Anterior cingulate cortex (tissue), 58 donors: ENCODE measurements at places on chromosomes 12 and 14.

- peak; percentile 92 for DNase-seq
Observed at GRCh38 chr14:90554341-90554740, 157.5 kb downstream of the CALM1 start.

GRCh38 chr14:25014440-25014839, 35.5 kb downstream of the STXBP6 start:
- no peak for DNase-seq

DNA sequence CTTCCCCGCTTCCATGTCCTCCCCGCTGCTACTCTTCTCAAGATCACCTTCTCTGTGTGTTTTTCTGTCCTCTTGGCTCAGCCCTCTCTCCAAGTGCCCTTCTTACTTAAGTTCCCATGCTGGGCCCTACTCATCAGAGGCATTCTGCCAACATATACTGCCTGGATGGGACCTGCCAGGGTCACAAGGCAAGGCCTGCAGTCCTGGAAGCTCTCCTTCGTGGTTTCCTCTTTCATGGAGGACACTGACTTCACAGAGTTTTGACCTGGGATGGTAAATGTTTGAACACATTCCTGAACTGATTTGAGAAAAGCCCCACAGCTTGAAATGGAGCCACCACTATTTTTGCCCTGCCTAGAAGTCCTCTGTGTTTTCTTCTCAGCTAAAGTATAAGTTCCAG, 140.9 kb downstream of the TMEM30B start:
- DNase-seq, result no peak

DNA sequence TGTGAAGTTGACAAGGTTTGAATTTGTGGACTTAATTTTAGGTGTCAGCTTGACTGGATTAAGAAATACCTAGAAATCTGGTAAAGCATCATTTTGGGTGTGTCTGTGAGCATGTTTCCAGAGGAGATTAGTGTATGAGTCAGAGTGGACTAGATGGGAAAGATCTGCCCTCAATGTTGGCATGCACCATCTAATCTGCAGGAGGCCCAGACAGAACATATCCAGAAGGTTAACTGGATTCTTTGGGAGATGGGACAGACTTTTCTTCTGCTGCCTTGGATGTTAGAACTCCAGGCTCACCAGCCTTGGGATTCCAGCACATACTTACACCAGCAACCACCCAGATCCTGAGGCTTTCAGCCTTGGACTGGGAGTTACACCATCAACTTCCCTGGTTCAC, 14.1 kb downstream of the SGPP1 start:
- no peak for DNase-seq

- DNase-seq, result no peak
Observed at GRCh38 chr12:110254971-110255540, 26.0 kb upstream of the ATP2A2 start.

DNA sequence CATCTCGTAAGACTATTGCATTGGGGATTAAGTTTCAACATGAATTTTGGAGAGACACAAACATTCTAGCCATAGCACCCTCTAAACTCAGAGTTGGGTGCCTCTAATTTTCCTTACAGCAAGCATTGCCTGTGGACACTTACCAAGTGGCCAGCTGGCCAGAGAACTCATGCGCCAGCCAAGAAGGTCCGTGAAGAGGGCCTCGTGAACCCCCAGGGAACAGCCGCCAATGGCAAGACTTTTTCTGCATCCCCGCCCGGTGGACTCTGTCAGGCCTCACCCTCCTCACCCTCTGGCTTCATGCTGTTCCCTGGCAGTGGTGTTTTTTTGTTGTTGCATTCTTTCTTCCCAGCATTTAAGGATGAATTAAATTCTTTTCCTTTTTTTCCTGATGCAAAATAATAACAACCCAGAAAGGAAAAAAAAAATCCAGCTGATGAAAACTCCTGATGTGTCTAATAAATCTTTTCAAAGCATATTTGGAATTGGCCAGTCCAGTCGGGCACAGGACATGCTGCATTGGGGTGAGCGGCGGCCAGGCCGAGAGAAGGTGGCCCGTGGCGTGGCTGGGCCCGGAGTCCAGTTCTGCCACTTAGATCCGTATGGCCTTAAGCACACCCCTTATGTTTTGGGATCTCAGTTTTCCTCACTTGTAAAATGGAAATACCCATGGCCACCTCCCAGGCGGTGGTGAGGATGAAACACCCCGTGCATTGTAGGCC, 191.9 kb upstream of the DIO3 start:
- DNase-seq, result no peak

DNA sequence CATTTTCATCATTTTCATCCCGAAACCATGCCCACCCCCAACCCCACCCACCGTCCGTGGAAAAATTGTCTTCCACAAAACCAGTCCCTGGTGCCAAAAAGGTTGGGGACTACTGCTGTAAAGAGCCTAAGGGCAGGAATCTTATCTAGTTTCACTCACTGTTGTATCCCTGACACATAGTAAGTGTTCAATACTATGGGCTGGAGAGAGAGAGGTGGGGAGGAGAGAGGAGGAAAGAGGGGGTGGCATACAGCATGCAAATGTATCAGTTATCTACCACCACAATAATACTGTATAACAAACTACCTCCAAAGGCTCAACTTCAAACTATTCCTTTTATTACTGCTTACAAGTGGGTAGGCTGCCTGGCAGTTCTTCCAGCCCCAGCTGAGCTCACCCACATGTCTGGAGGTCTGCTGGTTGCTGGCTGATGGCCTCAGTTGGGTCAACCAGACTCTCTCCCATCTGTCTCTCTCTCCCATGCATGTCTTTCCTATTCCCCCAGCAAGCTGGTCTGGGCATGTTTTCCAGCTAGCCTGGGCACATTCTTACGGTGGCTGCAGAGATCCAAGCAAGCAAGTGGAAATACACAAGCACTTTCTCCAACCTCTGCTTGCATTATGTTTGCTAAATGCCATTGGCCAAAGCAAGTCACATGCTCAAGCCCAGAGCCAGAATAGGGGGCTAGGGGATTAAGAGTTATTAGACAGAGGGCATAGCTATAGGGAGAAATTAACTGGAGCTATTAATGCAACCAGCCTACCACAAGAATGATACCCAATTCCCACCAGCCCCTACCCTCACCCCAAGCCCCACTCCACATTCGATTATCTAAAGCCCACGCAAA, 31.6 kb upstream of the FICD start:
- DNase-seq, result no peak

- DNase-seq, result peak; percentile 53
Observed at GRCh38 chr14:74913986-74914573, 9.0 kb downstream of the RPS6KL1 start.

DNA sequence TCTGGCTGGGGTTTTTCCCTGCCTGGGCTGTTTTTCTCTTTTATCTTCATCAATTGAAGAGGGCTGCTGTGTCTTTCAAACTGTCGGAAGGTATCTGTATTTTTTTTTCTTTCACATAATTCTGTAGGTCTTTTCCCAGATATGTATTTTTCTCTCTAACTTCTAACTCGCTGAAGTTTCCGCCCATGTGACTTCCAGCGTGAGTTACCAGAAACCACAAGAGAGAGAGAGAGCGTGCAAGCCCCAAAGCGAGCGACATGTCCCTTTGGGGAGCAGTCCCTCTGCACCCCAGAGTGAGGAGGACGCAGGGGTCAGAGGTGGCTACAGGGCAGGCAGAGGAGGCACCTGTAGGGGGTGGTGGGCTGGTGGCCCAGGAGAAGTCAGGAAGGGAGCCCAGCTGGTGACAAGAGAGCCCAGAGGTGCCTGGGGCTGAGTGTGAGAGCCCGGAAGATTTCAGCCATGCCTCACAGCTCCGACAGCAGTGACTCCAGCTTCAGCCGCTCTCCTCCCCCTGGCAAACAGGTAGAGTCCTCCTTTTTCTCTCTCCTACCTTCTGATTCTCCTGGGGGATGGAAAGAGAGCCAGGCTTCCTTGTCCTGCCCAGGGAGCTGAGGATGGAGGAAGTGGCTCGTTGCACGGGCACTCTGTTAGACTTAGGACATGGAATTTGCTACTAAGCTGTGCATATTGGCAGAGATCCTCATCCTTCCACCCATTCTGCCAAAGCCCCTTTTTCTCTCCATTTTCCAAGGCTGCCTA, at the start of gene BATF:
TSS of gene BATF (plus strand) at position 246 of the 759 bp plus-strand sequence. CDS start at position 460, 214 bp downstream.
- DNase-seq, result no peak

GRCh38 chr12:71640316-71640715, 23.3 kb downstream of the ZFC3H1 start:
- DNase-seq, result no peak

GRCh38 chr14:51056421-51056820, 38.5 kb downstream of the TRIM9 start:
- no peak for DNase-seq

DNA sequence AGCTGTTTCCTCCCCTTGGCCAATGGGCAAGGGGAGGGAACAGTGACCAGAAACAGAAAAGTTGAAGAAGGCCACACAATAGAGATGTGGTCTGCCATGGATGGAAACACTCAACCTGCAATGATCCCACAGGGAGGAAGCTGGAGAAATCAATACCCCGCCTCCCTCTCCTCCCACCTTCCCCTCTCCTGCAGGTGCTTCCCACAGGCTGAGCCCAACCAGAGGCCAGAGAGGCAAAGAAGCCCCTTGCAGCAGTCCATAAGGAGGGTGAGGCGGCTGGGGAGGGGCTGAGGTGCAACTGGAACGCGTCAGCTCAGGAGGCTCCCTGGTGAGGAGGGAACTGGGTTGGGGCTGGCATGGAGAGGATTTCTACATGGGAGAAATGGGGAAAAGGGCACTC, 84.0 kb downstream of the RNF34 start:
- DNase-seq, result no peak

GRCh38 chr12:65533177-65533883, 254.8 kb downstream of the MSRB3 start:
- no peak for DNase-seq

GRCh38 chr14:87397499-87397898, 595.5 kb downstream of the GALC start:
- DNase-seq, result no peak

DNA sequence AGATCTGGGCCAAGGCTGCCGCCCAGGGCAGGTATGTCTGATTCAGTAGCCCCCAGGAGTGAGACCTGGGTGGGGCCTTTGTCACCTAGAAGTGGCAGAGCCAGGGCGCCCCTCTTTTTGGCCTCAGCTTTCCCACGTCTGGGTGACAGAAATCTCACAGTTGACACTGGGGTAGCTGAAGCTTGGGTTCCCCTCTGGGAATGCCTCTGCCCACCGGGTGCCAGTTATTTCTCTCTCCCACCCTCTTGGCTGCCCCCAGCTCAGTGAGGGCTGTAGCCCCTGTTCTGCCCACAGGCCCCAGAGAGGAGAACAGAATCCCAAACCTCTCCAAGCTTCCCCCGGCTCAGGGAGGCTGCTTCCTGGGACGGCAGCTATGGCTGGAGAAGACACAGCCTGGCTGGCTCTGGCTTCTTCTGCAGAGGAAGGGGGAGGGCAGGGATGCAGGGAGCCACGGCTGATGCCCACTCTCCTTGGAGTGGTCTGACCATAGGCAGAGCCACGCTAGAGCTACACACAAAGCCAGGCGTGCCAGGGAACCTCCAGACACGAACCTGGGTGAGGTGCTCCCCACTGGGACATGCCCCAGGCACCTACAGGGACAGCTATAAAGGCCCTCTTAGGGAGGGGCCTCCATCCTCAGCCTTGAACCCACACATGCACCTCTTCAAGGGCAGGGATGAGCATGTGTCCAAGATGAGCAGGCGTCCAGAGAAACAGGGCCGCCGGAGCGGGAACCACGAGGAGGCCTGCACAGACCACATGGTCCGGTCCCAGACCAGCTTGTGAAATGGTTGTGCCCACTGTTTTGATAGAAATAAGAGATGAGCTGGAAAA, 51.7 kb downstream of the BEGAIN start:
- DNase-seq, result no peak

GRCh38 chr12:131796754-131797587, 31.2 kb upstream of the MMP17 start:
- DNase-seq, result no peak

- peak; percentile 65 for DNase-seq
Observed at GRCh38 chr12:50505675-50506530, 1.1 kb downstream of the DIP2B start.

DNA sequence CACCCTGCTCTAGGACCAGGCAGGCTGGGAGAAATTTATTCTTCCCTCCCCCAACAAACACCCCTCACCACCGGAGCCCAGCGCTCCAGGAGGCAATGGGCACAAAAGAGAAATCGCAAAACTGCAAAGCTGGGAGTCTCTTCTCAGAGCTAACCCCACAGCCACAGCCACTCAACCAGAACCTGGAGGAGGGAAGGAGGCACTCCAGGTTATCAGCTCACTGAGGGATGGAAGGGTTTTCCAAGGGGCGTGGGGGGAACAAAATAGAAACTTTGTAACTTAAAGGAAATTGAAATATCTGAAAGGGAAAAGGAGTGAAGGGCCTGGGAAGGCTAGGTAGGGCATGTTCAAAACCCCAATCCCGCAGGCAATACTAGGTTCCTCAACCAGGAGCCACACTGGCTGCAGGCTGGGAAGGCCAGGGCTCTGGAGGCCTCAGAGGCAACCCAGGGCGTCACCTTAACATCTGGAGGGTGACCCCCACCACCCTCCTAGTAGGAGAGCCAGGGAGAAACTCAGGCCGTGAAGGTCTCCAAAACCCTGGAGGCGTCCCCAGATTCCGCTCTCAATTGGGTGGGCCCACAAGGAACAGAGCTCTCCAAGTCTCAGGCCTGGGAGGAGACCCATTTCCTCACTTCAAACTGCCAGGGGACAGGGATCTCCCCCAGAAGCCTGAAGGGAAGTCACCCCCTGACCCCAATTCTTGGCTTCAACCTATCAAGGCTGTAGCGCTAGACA, 3.2 kb downstream of the KDM2B start:
- no peak for DNase-seq

DNA sequence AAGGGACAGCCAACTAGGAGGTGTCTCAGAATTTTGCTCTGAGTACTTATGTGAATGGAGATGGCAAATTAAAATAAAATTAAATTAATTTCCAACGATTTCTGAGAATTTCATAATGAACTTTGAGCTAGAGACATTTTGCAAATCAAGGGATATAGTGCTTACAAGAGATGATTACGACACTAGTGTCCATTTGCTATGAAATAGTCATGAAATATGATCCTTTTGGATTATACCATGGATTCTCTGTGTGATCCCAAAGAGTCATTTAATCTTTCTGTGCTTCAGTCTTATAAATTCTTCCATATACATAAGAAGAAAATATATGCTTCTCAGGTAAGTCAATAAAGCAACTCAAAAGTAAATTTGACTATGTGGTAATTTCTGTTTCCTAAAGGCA, 240.6 kb downstream of the SLC25A21 start:
- DNase-seq, result no peak

DNA sequence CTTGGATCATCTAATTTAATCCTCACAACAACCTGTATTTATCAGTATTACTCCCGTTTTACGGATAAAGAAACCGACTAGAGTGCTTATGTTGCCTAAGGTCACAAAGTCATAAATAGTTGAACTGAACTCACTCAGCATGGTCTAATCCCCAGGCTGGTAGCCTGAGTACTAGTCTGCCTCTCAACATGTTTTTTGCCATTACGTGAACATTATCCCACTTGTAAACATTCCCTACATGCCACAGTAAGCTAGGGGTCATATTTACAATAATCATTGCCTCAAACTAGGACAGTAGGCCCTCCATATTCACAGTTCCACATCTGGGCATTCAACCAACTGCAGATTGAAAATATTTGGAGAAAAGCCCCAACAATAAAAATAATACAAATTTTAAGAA, 12.1 kb downstream of the SNRPF start:
- DNase-seq, result no peak

GRCh38 chr12:48776956-48777355, 11.9 kb downstream of the ADCY6 start:
- DNase-seq, result no peak
